NCI-H2107 (cell line): ENCODE measurements at places on chromosomes 3 and 15.

DNA sequence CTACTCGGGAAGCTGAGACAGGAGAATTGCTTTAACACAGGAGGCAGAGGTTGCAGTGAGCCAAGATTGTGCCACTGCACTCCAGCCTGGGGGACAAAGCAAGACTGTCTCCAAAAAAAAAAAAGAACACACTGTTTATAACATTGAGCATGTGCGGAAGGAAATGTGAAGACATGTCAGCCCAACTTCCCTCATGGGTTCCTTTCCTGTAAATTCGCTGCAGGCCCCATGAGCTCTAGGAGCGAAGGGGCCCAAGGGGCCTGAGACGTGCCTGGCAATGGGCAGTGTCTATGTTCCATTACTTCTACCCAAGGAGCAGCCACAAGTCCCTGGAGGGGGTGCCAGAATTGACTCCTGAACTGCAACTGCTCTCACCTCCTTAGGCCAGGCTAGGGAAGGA lies 3.2 kb downstream of the PFKFB4 start:
- DNase-seq = no peak

- DNase-seq = no peak
These were observed 909.2 kb upstream of the EPHA6 start for GRCh38 chr3:95905182-95905581.

DNA sequence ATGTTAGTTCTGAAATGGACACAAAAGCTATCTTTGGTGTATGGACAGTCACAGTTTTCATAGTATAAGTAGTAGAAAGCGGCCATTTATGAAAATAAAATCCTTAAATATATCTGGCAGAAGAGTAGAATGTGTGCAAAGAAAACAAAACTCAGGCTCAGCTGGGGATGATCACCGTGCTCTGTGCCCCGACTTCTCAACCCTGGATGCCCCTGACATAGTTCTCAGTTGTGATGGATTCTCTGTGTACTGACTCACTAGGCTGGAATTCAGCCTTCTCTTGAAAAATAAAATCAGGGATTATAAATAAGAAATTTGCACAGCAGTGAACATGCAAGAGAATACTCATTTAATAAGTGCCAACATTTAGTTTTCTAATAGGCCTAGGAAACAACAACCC lies 925.1 kb upstream of the NR2F2 start:
- no peak for DNase-seq

GRCh38 chr3:115580566-115580965 lies 42.7 kb upstream of the GAP43 start:
- no peak for DNase-seq

DNA sequence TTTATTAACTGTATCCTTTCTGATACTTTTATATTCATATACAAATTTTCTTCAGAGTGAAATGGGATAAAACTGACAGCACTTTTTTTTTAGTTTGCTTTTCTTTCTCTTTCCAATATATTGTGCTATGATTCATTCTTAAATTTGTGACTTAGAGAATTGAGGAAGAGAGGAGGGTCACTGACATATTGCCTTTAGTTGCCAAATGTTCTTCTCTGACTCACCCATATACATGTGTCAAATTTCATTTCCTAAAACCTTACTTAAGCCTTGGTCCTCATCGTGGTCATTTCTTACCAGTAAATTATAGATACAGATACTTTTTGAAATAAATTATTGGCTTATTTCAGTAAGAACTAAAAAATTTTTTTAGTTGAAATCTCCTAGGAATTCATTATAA lies 53.9 kb downstream of the CLASP2 start:
- no peak for DNase-seq

DNA sequence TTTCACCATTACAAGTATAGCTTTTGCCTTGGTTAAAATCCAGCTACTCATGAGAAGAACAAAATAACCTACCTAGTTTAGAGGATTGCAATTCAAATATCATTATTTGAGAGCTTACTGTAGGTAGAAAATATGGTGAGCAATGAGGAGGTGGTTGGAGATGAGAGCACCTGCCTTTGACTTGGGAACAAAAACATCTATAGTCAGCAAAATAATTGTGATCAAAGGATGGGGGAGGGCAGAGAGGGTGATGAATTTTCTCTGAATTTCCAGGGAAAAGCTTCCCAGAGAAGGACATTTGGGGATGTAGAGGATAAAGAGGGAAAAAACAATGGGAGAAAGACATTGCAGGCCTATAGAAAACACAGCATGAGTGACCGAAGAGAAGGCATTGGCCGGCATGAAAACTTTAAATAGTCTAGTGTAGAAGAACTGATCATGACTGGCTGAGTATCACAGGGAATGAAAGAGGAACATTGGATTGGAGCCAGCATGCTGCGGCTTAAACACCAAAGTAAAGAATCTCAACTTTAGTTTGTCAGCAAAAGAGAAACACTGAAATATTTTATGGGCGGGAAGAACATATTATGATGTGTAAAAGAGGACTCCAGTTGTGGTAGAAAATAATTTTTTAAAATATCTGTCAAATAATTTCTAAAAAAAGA lies 581.3 kb downstream of the UNC13C start:
- DNase-seq = no peak

DNA sequence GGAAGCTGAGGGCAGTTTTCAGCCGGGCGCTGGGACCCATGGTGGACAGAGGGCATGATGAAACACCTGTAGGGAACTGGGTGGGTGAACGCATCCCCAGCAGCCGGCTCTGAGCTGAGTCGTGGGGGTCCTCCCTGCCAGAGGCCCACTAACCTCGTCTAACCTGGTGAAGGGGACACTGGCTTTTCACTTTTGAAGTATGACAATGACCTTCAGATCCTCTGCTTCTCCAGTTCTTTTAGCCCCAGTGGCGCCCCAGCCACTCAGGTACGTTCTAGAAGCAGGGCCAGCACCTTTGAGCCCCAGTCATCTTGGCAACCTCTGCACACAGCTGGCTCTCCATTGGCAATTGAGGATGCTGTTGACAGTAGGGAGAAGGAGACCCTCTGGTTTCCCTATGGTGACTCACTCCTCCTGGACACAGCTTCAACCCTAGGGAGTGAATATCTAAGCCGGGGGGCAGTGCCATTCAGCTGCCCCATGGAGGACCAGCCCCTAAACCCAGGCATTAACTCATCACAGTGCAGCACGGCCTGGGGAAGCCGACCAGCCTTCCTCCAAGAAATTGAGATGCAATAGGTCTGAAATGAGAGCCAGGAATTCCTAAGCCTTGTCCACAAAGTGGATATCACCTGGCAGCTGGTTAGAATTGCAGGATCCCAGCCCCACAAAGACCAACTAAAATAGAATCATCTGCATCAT lies 46.1 kb downstream of the CMTM6 start:
- no peak for DNase-seq

GRCh38 chr3:13887495-13888300 lies 7.8 kb upstream of the WNT7A start:
- no peak for DNase-seq

- DNase-seq = no peak
These were observed 114.0 kb downstream of the CYP19A1 start for GRCh38 chr15:51224428-51224827.

DNA sequence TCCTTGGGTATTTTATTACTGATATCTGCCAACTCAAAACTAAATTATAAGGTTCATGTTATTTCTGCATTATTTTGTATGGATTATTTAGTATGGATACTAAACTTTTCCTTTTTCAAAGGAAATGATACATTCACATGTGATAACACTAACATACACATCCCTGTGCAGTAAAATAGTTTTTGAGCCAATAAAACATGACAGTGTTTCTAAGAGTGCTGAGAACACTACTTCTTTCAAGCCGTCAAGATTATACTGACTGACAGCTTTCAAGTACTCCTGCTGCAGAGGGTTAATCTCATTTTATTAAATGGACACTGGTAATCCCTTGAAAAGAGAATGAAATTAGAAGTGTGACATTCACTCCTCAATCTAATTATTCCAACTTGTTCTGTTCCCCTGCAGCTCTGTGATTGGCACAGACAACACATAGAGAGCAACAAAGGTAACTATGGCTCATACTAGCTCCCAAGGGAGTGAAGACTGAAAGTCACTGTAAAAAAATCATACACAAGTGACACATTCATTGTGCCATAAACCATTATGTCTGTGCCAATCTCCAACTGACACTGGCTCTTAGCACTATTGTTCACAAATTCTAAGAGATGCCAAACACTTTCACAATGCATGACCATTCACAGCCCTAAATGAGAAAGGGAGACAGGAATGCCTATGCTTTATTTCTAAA lies 468.6 kb downstream of the SHQ1 start:
- DNase-seq = no peak

DNA sequence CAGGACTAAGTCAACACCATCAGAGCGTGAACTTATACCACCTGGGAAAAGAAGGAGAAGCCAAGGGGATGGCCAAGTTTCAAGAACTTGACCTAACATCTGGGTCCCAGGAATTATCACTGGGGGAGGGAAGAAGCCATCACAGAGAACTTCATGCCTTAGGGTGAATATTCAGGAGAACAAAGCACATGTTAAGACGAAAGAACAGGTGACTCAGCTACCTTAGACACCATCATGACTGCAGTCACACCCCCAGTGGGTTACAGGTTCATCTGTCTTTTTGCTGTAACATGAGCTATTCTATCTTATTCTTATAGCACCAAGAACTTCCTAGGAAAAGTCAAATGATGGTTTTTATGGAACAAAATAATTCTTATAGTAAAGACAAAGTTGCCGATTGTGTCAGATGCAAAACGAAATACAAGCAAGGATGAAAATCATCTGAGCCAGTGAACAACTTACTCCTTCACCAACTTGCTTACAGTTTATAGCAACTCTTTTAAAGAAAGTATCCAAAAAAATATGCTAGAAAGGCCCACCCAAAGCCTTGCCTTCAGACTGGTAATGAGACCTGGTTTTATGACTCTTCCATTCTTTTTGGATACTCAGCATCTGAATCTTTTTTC lies 72.0 kb downstream of the TPRA1 start:
- DNase-seq = no peak

GRCh38 chr3:109852283-109852682 lies 514.9 kb upstream of the DPPA4 start:
- DNase-seq = no peak

DNA sequence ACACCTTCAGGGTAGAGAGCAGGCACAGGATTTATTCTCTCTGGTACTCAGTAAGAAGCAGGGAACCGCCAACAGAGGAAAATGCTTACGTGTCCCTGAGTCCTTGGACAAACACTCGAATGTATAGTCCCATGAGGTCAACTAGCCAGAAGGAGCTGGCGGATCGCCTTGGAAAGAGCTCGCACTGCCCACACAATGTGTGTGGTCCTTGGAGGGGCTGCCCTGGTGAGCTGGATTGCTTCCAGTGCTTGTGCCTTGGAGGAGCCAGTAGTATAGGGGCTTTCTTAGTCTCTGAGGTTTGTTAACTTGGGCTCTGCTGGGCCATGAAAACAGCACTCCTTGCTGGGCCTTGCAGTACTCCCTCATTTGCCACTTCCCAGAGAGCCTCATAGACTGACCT lies 40.7 kb upstream of the VILL start:
- DNase-seq = no peak

GRCh38 chr3:139325551-139325950 lies 18.3 kb upstream of the MRPS22 start:
- DNase-seq = no peak

DNA sequence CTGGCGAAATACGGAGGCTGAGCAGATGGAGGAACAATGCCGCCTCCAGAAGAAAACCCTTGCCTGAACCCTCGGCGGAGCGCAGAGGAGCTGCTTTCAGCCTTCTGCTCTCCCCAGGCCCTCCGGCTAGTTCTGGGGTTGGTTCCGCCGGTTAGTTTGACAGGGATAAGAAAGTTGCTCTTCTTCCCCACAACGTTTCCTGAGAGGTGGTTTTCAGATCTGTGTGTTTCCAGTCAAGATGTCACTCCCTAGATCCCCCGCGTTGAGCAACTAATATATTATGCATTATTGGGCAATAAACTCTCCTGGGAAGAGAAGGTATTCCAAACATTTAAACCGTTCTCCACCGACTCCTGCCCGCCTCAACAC lies 551 bp downstream of the NLGN1 start:
- no peak for DNase-seq

- no peak for DNase-seq
These were observed 456.2 kb downstream of the TBL1XR1 start for GRCh38 chr3:176740906-176741663.

- DNase-seq = no peak
These were observed 150.7 kb downstream of the AKAP13 start for GRCh38 chr15:85531083-85531482.

DNA sequence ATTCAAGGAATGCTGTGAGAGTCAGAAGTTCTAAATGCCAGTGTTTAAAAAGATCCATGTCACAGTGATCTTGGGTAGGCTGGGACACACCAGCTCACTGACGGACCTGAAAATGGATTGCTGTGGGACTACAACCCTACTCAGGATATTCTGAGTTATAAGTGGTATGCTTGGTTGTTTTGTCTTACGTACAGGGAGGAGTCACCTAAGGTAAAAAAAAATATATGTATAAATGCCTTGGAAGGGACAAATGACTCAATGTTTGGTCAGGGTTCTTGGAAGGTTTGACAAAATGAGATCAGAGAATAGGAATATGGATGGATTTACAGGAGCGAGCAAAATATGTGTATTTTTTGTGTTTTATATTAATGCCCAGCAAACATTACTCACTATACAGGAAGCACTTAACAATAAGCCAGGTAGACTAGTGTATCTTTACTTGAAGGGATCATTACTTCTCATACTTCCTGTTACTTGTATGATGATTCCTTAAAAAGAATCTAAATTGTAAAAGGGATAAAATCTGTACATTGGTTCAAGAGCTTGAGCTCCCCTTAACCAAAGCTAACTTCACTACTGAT lies 767.3 kb downstream of the GBE1 start:
- DNase-seq = no peak
